ENCODE measurements at places on chromosomes 12 and 14.

- no peak for DNase-seq
These were observed 3.1 kb downstream of the C14orf180 start for GRCh38 chr14:104582662-104583061.

DNA sequence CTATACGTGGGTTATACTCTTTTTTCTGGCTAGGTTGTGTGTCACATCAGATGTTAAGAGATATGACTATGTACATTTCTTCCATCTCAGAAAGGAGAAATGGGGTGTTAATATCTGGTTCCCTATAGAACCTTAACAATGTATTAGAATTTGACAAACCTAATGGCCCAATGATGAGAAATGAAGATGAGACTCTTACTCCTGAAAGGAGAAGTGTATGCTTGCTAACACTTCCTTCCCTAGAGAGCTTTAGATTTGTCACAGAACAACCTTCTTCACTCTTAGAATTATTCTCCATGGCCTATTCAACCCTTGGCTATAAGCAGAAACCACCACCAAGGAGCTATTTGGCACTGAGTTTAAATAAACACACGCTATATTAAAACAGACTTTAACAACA, 839.6 kb downstream of the GALC start:
- no peak for DNase-seq

- DNase-seq, result no peak
These were observed 822 bp upstream of the RDH5 start for GRCh38 chr12:55719371-55719770.

DNA sequence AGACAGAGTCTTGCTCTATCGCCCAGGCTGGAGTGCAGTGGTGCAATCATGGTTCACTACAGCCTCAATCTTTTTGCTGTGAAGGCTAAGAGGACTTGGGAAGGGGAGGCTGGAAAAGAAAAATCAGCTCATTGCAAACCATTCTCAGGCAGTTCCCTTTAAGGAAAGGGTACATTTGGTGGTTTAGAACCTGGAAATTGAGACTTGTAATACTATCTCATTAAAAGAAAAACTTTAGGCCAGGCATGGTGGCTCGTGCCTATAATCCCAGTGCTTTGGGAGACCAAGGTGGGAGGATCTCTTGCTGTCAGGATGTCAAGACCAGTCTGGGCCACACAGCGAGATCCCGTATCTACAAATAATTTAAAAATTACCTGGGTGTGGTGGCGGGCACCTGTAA, 21.3 kb upstream of the TUBA1C start:
- no peak for DNase-seq

DNA sequence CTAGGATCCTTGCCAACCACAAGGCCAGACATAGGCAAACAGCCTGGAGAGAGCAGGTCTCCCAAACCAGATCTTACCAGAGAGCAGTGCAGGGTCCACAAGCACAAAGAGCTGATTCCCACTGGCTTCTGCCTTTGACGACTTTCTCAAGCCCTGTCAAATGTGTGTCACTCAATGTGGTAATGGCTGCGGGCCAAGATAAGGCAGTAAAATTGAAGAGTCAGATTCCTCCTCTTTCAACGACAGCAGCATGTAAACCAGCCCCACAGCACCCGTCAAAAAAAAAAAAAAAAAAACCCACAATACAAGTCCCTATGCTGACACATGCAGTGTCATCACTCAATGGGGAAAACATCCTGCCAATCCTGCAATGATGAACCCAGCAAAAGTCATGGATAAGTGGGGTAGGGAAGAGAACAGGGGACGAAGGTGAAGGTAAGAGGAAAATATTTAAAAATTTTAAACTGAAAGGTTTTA, at the start of gene STON2:
Gene STON2 (minus strand): TSS at position 123 of the 477 bp plus-strand sequence. CDS start 1,942 bp downstream, outside the sequence.
- peak; percentile 35 for DNase-seq

DNA sequence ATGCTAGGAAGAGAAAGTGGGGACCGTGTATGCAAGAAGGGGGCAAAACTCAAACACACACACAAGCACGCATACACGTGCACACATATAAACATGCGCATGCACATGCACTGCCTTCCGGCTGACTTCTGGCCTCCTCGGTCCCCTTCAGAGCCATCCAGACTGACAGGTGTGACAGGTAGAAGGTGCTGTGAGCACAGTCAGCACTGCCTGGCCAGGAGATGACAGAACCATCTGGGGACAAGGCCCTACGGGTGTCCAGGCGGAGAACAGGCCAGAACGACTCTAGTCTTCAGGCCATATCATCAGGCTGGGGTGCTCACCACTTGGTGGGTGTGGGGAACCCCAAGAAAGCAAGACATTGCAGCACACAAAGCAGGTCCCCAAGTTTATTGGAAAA, 7.3 kb downstream of the KRT83 start:
- no peak for DNase-seq

GRCh38 chr14:50562841-50563240, 2.9 kb downstream of the ATL1 start:
- no peak for DNase-seq

- DNase-seq, result peak; percentile 75
These were observed 3.8 kb upstream of the NUMB start for GRCh38 chr14:73462048-73462715.

- peak; percentile 77 for DNase-seq
These were observed 55.8 kb downstream of the CMAS start for GRCh38 chr12:22101749-22102243.

- DNase-seq, result no peak
These were observed 60.7 kb upstream of the BDKRB2 start for GRCh38 chr14:96143906-96144305.

- no peak for DNase-seq
These were observed 1.5 kb upstream of the ZBTB42 start for GRCh38 chr14:104799244-104800014.

DNA sequence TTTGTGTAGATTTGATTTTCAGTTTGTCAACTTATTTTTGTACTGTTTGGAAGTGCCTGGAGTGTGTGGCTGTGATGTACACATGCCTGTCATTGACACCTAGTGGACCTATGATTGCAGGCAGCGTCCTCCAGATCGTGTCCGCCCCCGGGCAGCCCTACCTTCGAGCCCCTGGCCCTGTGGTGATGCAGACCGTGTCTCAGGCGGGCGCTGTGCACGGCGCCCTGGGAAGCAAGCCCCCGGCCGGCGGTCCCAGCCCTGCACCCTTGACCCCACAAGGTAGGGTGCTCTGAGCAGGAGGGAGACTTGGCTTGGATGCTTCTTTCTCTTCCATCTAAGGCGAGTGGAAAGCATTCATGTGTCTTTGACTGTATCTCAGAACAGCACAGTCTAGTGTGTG, 75.8 kb downstream of the EP400 start:
- no peak for DNase-seq

GRCh38 chr14:24903337-24903736, 146.6 kb downstream of the STXBP6 start:
- no peak for DNase-seq

DNA sequence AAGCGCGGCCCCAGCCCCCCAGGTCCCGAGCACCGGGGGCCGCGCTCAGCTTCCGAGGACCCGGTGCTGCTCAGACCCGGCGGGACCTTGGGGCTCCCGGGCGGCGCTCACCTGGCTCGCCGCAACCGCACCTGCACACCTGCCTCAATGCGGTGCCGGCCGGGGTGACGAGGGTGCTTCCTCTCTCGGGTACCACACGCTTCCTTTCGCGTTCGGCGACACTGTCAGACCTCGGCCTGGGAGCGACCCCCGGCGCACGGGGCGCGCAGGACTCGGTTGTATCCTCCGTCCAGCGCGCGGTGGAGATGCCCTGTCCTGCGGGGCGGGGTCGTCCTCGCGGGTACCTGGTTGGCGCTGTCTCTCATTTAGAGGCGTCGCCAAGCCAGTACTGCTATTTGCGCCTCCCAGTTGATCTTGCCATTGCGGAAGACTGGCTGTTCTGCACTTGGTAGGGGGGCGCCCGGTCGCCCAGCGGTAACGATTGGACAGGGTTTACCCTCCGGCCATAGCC, 718 bp downstream of the PACS2 start:
- DNase-seq, result no peak

DNA sequence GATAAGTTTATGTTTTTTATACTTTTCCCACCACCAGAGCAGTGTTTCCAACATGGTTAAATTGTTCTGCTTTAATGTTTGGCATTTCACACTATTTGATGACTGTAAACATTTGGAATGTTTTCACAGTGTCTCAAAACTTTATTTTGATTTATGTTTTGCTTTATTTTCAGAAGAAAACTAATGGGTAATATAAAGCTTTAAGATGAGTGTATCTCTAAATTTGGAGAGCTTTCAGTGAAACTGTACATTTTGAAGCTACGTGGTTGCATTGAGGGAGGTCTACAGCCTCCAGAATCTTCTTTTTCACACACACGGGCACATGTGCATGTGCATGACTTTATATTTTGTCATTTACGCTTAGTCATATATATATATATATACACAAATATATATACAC, 10.7 kb downstream of the BICD1 start:
- DNase-seq, result no peak

GRCh38 chr14:91349481-91350074, 68.0 kb downstream of the CCDC88C start:
- no peak for DNase-seq

DNA sequence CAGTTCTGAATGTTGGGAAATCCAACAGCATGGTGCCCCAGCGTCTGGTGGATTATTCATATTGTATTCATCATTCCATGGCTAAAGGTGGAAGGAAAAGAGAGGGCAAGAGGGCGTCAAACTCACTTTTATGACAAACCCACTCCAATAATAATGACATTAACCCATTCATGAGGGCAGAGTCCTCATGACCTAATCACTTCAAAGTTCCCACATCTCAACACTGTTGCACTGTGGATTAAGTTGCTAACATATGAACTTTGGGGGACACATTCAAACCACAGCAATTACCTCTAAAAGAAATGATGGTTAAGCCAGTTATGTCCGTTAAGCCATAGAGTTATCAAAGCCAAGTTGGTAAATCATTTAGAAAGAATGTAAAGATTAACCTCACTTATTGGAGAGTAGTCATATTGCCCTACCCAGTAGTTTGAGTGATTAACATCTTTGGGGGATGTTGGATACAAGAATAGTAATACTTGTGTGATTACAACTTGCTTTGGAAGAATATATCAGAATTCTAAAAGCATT, 212.4 kb upstream of the FLRT2 start:
- no peak for DNase-seq

DNA sequence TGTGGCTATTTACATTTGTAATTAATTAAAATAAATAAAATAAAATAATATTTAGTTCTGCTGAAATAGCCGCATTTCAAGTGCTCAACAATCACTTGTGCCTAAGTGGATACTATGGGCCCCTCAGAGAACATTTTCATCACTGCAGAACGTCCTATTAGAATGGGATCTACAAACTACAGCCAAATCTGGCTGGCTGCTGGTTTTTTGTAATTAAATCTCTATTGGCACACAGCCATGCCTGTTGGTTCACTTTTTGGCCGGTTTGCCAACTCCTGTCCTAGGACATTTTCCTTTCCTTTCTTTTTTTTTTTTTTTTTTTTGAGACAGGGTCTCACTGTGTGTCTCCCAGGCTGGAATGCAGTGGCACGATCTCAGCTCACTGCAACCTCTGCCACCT, 9.8 kb downstream of the CCDC63 start:
- no peak for DNase-seq

DNA sequence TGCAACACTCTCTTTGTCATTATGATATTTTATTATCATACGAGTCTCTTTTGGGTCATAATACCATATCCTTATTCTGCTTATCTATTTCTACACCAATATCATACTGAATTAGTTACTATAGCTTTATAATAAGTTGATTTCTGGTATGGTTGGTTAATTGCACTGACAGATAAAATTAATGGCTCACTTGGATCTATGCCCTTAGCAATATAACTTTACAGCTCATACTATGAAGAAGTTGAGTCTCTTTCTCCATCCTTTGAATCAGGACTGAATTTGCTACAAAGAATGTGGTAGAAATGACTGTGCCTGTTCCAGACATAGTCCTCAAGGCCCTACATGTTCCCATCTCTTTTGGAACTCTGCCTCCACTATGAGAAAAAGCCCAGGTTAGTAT, 139.7 kb upstream of the DYRK2 start:
- DNase-seq, result no peak

- no peak for DNase-seq
These were observed 103.1 kb downstream of the ETV6 start for GRCh38 chr12:11752403-11753149.

- DNase-seq, result peak; percentile 65
These were observed 22.4 kb downstream of the RXYLT1 start for GRCh38 chr12:63802012-63802608.

GRCh38 chr12:21751517-21751916, 23.0 kb downstream of the KCNJ8 start:
- no peak for DNase-seq

DNA sequence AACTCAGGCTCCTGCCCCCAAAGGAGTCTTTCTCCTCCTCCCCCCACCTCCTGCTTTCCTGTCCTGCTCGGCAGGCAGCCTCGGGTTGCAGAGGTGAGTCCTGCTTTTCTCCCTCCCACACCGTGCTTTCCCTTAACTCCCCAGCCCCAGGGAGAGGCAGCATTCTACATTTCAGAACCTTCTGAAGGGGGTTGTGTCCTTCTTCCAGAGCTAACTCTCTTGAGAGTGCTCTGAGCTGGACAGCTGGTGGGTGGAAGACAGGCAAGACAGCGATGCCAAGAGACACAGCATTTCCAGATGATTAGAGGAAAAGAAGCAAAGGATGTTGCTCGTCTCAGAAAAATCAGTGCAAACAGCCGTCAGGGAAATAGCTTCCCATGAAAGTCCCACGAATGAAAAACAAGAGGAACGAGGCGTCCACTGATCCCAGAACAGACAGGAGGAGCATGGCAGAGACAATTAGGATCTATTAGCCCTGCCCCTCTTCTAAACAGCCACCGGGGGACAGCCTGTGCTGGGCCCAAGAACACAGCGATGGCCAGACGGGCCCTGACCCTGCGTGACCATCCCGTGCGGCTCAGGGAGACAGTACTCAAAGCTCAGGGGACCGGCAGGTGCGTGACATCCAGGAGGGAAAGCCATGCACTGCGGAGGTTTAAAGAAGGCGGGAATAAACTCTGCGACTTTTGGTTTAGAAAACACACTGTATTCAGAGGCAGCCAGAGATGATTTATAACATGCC, 216.5 kb upstream of the RTL1 start:
- DNase-seq, result no peak

DNA sequence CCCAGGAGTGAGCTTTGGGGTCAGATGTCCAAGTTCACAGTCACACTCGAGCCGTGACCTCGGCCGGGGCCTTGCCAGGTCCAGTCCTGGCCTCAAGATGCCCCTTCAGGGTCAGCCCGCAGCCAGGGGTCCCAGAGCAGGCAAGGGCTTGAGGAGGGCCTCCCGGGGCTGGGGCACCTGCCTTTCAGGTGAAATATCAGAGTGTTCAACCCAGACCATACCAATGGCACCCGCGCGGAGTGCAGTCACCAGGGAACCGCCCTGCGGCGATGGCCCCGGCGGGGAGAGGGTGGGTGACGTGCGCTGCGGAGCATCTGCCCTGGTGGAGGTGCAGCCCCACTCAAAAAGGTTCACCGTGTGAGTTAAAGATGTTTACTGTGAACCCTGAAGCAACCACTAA, 16.9 kb downstream of the LRCOL1 start:
- no peak for DNase-seq

- DNase-seq, result no peak
These were observed 185.8 kb upstream of the RMST start for GRCh38 chr12:97276661-97277429.

GRCh38 chr12:41621291-41621690, 433.2 kb downstream of the PDZRN4 start:
- DNase-seq, result no peak
